ENCODE measurements at places on chromosomes 3 and 15.

DNA sequence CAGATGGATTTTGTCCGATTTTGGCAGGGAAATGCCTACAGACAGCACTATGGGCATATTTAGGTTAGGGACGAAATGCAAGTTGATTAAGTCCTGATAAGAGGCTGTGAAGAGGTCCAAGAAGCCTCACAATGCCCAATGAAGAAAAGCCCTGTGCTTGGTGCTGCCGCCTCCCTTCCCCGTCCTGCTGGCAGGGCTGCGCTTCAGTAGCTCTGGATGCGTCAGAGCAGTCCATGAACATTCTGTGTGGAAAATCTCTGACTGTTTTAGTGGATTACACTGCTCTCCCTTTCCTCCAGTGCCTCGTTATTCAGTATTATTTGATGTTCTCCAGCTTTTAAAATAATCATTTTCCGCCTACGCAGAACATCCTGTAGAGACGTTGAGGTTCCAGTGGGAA lies 39.6 kb downstream of the MLH1 start:
- no peak for DNase-seq

- no peak for DNase-seq
Measured at GRCh38 chr3:57048052-57048671, 12.3 kb upstream of the SPATA12 start.

DNA sequence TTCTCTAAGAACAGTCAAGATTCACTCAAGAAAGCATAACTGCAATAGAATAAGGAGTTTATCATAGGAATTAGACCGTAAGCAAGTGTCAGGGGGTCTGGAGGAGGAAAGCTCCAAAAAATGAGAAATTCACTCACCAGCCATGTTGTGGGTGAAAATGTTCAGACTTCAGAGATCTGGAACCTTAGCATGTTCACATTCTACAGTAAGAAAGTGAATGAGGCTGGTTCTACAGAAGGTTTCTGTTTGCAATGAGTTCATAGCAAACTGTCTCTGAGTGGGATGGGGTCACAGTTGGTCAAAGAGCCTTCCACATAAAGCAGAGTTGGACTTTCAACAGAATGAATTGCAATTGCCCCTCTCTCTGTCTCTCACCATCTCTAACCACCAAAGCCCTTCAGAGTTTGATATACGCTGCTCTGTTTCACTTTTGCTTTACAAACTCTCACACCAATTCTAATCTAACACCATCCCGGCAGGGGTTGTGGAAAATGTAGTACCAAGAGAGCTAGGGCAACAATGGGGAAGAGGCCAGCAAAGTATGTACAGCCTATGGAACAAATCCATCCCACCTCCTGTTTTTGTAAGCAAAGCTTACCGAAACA lies 581.8 kb upstream of the UBE2E2 start:
- no peak for DNase-seq

DNA sequence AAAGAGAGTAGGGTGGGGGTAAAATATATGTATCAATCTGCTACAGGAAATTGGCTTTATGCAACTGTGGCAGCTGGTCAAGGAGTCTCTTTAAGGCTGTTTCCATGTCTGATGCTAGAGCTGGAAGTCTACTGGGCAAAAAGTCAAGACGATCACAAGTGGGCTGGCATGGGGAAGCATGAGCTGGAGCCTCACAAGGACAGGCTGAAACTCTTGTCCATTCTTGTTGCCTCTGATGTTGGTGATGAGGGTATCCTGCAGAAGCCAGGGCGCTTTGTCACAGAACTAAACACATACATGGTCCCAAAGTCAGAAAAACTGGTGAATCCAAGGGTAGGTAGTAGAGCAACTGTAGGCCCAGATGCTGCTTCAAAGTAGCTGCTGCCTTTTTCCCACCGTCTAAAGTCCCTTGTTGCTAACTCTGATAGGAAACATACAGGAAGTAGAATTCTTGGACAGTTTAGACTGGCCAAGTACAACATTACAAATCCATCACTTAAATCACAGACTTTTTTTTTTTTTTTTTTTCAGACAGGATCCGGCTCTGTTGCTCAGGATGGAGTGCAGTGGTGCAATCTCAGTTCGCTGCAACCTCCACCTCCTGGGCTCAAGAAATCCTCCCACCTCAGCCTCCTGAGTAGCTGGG lies 54.2 kb downstream of the RPL39L start:
- no peak for DNase-seq

GRCh38 chr3:193971261-193971751 lies 164.6 kb upstream of the HES1 start:
- no peak for DNase-seq

DNA sequence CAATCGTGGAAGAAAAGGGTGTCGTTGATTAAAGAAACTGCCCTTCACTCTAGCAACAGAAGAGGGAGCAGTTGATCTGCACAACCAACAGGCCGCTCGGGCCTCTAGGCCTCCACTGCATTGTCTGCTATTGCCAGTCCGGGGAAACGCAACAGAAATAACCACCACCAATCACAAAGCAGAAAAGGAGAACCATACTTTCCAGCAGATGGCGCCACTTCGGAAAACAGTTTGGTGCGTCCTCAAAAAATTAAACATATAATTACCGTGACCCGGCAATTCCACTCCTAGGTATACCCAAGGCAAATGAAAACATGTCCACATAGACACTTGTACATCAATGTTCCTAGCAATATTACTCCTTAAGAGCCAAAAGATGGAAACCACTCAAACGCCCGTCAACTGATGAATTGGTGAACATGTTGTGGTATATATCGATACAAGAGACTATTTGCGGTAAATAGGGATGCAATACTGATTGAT lies 154.1 kb downstream of the TJP1 start:
- no peak for DNase-seq

- no peak for DNase-seq
Measured at GRCh38 chr15:98845138-98845884, 162.3 kb downstream of the PGPEP1L start.

- no peak for DNase-seq
Measured at GRCh38 chr3:2856138-2857133, 253.7 kb downstream of the IL5RA start.

DNA sequence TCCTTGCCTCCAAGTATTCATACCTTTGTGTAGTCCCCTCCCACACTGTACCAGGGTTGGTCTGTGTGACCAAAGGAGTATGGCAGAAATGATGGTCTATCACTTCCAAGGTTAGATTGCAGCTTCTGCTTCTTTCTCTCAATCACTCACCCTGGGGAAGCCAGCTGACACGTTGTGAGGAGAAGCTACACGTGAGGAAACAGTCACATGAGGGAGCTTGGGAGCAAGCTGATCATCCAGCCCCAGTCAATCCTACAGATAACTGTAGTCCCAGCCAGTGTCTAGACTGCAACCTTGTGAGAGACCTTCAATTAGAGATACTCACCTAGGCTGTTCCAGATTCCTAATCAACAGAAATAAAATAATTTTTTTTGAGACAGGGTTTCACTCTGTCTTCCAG lies 6.2 kb upstream of the ZNF774 start:
- DNase-seq, result no peak

DNA sequence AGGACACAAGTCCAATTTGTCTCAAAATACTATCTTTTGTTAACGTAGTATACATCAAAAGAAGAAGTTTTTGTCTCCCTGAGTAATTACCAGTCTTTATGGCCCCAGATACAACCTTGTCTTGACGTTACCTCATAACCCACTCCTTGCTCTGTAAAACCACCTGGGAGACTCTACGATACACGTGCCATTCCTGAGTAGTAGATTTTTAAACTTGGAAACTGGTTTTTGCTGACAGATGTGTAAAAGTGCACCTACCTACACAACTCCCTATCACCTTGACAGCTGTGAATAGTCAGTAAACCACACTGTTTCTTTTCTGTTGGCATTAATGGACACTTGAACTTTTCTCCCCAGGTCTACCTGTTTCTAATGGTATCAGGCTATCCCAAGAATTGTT lies 51.7 kb upstream of the RARB start:
- no peak for DNase-seq

DNA sequence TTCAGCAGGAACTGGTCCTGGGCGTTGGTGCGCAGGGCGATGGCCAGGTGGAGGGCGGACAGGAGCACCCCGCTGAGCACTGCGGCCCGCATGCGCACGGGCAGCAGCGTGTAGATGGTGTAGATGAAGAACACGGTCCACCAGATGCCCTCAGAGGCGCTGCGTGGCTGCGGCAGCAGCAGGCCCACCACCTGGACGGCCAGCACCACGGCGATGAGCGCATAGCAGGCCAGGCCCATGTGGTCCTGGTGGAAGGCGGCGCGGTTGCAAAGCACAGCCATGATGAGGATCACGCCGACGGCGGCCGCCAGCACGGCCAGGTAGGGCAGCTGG lies 1.5 kb downstream of the ADCY5 start:
- DNase-seq, result no peak

GRCh38 chr3:31530039-31530959 lies 2.4 kb upstream of the STT3B start:
- no peak for DNase-seq

GRCh38 chr3:57309769-57310360 lies 17.4 kb upstream of the ASB14 start:
- DNase-seq, result no peak

DNA sequence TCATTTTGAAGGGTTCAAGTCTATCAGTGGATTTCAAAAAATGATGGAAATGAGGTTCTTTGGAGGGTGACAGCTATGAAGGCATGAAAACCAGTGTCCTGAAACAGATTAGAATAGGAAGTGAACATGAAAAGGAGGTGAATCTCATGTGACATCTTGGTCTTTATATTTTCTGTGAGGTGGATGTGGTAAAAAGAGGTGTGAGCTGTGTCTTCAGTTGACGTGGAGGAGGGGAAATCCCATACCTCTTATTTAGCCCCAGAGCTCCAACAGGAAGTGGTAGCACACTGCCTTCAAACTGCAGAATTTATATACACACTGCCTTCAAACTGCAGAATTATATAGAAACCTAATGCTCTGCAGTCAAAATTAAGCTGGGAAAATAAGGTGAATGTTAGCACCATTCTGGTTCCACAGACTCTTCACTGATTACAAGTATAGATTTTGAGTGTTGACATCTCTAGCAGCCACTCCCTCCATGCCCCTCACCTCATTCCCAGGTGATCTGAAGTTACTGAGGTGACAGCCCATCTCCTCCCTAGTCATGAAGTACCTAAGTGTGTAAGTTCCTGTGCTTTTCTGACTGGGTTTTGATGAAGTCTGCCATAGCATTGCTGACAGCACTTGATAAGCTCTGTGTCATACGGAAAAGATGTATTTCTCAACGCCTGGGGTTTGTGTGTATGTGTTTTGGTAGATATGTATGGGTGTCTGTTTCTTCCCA lies 2.7 kb downstream of the RAB8B start:
- peak; percentile 59 for DNase-seq

DNA sequence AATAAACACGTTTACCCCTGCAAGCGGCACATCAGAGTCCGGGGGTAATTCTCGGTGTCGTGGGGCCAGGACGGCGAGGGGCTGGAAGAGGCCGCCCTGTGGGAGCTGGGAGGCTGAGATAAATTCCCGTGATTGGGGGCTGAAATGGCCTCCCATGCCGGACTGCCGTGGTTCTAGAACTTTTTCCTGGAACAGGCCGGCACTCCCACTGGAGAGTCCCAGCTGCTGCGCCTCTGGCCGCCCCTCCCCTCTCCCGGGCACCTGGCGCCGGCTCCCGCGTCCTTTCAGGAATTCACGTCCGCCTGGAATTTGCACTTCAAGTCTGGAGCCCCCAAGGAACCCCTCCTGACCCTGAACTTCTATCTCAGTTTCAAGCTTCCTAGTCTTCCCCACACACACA lies 10.8 kb upstream of the LRRC2 start:
- DNase-seq, result no peak

DNA sequence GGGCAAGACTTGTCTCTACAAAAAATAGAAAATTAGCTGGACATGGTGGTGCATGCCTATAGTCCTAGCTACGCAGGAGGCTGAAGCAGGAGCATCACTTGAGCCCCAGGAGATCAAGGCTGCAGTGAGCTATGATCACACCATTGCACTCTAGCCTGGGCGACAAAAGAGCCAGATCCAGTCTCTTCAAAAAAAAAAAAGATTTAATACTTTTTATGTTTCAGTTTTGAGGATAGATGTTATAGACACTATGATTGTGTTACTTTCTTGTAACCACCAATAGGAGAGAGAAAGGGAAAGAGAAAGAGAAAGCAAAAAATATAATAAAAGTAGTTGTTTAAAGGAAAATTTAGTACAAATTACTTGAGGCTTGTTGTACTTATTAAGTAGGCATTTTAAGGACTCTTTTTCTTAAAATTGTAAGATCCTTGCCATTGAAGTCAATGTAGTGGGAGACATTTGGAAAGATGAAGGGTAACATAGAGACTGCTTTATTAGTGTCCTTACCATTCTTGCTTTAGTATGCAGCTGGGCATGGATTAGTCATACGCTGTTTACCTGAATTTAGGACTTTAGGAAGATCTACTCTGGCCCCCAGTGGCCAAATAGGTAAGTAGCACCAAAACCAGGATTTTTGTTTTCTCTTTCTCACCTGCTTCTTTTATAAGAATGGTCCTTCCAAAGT lies 35.1 kb upstream of the ZDHHC23 start:
- DNase-seq, result peak; percentile 11

GRCh38 chr3:124812291-124813265 lies 74.6 kb downstream of the ITGB5 start:
- DNase-seq, result no peak

- peak; percentile 32 for DNase-seq
Measured at GRCh38 chr3:156676768-156677479, 2.5 kb downstream of the TIPARP start.

DNA sequence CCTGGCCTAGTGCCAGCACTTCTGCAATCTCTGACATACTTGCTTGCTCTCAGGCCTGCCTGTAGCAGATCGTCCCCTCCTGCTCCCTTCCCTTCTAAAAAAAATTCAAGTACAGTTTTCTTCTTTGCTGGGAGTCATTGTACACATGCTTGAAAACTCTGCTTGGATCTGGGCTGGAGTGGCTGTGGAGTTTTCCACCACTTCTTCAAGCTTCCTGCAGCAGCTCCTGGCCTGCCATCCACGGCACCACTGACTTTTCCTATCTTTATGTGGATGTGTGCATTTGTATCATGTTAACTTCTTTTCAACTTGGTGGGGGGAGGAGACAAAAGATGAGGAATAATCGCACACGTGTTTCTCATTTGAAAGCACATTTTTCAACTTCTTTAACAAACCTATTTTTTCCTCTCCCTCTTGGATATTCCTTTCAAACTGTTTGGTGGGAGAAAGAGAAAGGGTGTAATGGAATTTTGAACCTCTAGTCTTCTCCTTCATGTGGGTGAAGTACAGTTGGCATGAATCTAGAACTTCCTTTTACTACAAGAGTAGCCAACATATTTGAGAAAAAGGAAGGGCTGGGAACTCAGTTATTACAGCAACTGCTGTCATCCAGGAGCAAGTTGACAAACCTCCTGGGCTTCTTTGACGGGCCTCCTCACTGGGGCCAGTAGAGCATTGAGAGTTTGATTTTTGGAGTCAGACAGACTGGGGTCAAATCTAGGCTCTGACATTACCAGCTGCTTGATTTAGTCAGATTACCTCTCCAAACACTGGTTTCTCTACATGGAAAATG lies 61.2 kb upstream of the LRTM1 start:
- no peak for DNase-seq

GRCh38 chr3:118785415-118785814 lies 249.2 kb downstream of the IGSF11 start:
- no peak for DNase-seq

DNA sequence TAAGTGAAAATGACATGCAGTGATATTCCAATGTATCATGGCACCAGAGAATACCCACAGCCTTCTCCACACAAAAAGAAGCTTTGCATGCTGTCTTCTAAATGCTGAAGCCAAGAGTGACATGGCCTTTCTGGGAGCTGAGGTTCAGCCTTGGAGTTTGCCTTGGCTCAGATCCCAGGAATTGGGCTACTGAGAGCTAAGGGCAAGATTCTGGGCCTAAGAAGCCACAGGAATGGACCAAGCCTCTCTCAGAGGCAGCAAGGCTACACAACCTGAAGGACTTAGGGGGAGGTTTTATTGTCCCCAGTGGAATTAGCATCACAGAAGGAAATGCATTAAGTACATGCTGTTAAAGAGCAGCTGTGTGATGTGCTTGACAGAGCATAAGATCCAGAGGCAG lies 1078.5 kb downstream of the TUSC7 start:
- no peak for DNase-seq
